GM03348 (cell line): ENCODE measurements at places on chromosomes 5 and 9.
A peak's percentile ranks its signal among the peaks of the same experiment; 100 is the strongest.

- DNase-seq: no peak
Observed at GRCh38 chr5:16558984-16559629, 57.7 kb downstream of the RETREG1 start.

- DNase-seq: no peak
Observed at GRCh38 chr5:78758169-78758839, 109.7 kb upstream of the LHFPL2 start.

- no peak for DNase-seq
Observed at GRCh38 chr5:67014957-67015400, 181.6 kb downstream of the CD180 start.

DNA sequence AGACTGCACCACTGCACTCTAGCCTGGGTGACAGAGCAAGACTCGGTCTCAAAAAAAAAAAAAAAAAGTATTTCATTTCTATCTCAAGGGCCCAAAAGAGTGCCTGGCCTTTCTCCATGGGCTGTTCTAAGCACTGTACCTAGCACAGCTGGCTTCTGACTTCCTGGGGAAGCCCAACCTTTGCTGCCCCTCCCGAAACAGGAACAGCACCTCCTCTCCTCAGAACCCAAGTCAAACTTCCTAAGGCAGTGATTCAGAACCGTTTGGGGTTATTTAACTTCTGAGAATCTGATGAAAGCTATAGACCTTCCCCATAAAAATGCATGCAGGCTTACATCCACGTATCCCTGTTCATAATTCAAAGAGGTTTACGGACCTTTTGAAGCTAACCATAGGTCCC is 57.8 kb downstream of the NRG2 start:
- DNase-seq: no peak

DNA sequence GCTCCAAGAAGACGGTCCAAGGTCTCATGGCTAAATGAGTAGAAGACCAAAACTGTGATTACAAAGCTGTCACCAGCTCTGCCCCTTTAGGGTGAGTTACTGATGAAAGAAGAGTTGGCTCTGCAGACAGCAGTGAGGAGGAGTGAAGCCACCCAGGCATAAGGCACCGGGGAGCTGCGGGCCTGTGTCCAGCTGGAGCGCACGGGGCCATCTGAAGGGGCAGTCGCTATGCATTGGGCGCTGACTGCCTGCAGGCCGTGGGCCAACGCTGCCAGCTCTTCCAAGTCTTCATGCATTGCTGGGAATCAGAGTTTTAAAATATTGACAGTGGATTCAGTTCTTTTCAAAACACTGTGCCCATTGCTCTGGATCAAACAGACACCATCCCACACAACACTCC is 70.3 kb downstream of the DAPK1 start:
- no peak for DNase-seq

DNA sequence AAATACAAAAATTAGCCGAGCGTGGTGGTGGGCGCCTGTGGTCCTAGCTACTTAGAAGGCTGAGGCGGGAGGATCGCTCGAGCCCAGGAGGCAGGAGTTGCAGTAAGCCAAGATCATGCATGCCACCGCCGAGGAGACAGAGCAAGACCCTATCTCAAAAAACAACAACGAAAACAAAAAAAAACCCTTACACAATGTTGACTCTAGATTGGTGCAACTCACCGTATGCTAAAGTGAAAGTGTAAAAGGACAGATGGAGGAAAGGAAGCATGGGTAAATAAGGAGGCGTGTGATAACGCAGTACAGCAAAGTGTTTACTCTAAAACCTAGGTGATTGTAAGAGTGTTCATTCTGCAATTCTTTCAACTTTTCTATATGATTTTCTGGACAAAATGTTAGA is 15.9 kb upstream of the RUFY1 start:
- no peak for DNase-seq

- DNase-seq: no peak
Observed at GRCh38 chr5:34576891-34577666, 79.0 kb upstream of the RAI14 start.

DNA sequence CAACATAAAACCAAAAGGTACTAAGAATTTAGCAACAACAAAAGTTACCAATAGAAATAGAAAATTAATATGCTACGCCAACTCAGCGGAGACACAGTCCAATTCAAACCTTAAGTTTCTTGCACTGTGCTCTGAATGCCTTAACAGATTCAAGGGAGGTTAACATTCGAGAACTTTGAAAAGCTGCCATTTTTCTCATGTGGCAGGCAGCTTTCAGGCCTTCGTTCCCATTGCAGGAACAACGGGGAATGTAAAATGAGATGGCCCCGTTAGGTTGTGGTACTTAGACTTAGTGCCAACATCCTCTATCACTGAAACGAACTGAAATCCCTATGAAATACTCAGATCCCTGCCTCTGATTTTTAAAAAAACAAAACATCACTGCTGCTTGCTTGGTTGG is 22.4 kb downstream of the FNBP1 start:
- DNase-seq: peak; percentile 26
